Iris pigment epithelial cell (primary cell): ENCODE measurements at places on chromosomes 4 and X.

- DNase-seq = no peak
Observed at GRCh38 chrX:8822002-8822401, 20.8 kb upstream of the FAM9A start.

DNA sequence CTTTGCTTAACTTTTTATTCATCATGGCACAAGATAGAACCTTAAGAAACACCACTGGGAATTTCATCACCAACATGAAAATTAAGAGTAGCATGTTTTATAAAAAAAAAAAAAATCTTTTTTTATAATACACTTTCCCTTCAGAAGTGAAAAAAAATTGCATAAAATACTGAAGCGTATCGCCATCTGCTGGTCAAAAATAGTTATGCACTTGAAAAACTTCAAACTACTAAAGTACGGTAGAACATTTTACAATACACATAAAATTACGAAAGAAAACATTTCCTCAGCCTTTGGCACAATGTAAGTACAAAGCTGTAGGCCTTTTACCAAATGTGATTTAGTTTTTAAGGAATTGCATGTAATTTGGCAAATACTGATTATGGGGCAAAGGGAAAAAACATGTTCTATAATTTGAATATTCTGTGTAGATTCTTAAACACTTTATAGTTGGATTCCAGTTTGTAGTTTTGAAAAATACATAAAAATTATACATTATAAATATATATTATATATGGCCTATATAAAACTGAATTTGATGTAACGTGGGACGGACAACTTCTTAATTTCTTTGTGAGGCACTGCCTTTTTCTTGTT lies 26.5 kb downstream of the HCCS start:
- peak; percentile 49 for DNase-seq

GRCh38 chr4:53608242-53608641 lies 17.0 kb upstream of the LNX1 start:
- no peak for DNase-seq

- no peak for DNase-seq
Observed at GRCh38 chr4:8171984-8172924, 13.6 kb upstream of the ABLIM2 start.

GRCh38 chr4:163380703-163381102 lies 37.0 kb downstream of the NPY5R start:
- DNase-seq = no peak

GRCh38 chr4:15427161-15427560 lies 672 bp upstream of the C1QTNF7 start:
- no peak for DNase-seq

DNA sequence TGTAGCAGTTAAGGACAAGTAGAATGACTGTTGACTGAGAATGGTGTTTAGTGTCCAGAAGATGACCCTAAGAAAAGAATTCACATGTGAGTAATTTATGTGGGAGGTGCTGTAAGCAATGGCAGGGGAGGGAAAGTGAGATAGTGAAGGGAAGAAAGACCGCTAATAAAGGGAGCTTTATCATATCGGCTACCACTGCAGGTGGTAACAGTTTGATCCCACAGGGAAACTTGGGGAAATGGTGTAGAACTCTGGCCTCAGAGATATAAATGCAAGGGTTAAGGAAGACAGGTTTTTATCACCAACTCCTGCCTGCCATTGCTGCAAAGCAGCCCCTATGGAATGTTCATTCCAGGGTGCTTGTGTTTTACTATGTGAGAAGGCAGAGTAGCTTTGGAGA lies 489.6 kb downstream of the STPG2 start:
- DNase-seq = no peak

DNA sequence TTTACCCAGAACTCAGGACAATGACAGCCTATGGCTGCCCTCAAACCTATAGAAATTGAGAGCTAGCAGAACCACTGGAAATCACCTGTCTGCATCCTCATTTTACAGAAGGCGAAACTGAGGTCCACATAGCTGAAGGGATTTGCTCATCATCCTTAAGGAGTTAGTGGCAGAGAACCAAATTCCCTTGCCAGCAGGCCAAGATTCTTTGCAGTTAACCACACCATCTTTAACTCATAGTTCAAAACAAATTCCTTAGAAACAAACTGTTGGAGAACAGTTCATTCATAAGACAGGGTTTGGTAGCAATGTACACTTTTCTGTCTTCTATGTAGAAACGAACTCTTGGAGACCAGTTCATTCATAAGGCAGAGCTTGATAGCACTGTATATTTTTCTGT lies 37.9 kb upstream of the RAP2C start:
- DNase-seq = no peak

- DNase-seq = peak; percentile 17
Observed at GRCh38 chr4:141757287-141757686, 120.9 kb downstream of the IL15 start.

DNA sequence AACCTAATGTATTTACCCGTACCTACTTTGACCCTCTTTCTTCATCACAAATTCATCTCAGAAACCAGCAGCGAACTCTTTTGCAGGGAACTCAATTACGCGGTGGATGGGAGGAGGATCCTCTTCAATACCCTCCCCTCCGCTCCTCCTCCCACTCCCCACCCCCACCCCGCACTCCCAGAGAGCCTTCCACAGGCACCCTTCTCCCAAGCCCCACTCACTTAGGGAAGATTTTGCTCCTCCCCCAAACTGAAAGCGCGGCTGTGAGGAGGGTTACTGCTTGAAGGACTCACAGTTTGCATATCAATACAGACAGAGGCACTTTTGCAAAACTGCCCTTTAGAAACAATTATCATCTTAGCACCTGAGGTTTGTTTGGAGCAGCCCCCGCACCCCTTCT lies 960 bp upstream of the IL1RAPL1 start:
- peak; percentile 33 for DNase-seq

DNA sequence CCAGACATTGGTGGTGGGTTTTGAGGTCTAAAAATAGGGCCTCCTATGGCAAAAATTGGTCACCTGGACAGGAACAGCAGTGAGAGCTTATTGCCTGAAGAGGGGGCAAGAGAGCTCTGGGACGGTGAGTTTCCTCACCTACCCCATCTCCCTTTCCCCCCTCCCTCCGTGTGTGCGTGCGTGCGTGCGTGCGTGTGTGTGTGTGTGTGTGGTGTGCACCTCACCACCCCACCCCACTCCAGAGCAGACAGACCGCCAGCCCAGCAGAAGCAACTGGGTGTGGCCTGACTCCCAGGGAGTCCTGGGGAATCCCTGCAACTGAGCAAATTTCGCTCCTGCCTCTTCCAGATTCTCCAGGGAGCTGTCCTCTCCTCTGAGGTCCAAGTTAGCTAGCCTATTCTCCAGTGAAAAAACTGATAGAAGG lies 44.7 kb downstream of the PRPS1 start:
- peak; percentile 87 for DNase-seq

DNA sequence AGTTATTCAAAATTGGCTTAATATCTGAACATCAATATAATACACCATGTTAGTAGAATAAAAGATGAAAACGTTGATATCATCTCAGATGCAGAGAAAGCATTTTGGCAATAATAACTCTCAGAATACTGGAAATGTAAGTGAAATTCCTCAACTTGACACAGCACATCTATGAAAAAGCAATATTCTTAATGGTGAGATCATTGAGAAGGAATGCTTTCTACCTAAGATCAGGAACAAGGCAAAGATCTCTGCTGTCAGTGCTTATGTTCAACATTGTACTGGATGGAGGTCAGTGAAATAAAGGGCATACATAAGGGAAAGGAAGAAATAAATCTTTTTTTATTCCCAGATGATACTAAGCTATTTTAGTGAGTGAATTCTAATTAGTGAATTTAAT lies 40.6 kb downstream of the MRPL1 start:
- DNase-seq = peak; percentile 28

GRCh38 chr4:33802578-33802977 lies 2441.7 kb downstream of the ARAP2 start:
- no peak for DNase-seq

DNA sequence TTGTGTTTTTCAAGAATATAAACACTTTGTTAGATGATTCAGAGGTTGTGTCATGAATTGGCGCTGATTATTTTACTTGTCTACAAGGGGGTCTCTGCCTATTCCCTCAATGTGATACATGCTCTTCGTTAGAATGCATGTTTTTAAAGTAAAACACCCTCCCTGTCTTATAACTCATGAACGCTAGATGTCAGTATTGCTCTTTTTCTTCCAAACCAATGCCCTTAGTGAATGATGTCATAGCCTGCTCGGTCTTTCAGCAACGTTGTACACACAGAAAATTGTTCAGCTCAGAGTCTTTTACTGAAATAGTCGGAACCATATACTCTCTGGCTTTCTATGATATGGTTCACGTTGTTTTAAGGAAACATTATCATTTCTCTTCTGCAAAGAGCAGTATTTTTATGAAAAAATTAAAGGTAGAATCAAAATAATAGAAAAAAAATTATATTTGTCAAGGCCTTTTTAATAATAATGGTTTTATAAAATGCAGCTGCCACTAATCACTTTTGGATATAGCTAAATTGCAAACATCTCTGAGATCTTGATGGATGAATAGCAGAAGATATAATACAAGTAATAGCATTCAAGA lies 292.9 kb downstream of the TLL1 start:
- peak; percentile 74 for DNase-seq

GRCh38 chrX:39946822-39947221 lies 150.9 kb downstream of the BCOR start:
- DNase-seq = peak; percentile 63

GRCh38 chr4:177128306-177128705 lies 181.4 kb upstream of the NEIL3 start:
- peak; percentile 83 for DNase-seq
